Stimulated activated CD8-positive, alpha-beta memory T cell treated with anti-CD3 and anti-CD28 coated beads, Interleukin-15, amount 100 ng/mL, for 24 hours (primary cell): ENCODE measurements at places on chromosomes 2 and 18.

DNA sequence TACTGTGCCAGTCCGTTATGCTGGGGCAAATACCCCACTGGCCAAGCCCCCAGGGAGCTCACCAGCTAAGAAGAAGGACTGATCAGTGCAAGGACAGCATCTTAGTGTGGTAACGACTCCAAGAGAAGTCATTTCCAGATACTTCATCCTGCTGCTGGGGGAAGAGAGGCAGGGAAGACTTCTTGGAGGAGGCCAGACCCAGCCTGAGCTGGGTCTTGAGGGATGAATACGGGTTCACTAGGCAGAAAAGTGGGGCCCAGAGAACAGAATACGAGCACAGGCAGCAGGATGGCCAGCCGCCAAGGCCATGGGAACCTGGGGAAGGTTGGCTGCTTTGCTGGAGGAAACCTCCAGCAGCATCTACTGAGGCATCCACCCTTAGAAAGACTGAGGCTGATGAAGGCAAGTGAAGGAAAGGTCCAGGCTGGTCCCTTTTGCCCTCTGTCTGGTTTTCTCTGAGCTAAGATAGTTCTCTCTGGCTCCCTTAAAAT is 84.1 kb downstream of the GLI2 start:
- no peak for DNase-seq

GRCh38 chr2:133413863-133414262 is 154.4 kb downstream of the NCKAP5 start:
- no peak for DNase-seq

GRCh38 chr2:120319686-120320317 is 26.1 kb upstream of the INHBB start:
- no peak for DNase-seq

- DNase-seq, result no peak
These were observed 594 bp downstream of the FAM161A start for GRCh38 chr2:61853086-61853846.

- no peak for DNase-seq
These were observed 154.6 kb downstream of the THADA start for GRCh38 chr2:43441195-43441594.

- no peak for DNase-seq
These were observed 91.5 kb upstream of the SIX3 start for GRCh38 chr2:44850016-44850415.

DNA sequence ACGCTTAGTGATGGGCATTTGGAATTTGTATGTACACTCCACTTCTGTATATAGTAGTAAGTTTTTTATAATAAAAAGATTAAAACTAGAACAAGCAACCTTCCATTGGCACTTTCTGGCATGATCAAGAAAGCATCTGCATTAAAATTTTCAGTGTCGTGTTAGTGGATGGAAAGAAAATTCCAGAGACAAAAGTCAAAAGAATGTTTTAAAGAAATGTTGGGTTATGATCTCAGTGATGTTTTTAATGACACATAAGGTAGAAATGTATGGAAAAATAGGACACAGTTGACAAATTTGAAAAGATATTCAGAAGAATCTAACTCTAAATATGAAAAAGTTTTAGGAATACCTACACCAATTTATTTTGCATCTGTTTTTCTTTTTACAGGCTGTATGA is 126.1 kb upstream of the FAM117B start:
- no peak for DNase-seq

GRCh38 chr2:237967463-237967951 is 693 bp downstream of the UBE2F start:
- DNase-seq, result no peak

DNA sequence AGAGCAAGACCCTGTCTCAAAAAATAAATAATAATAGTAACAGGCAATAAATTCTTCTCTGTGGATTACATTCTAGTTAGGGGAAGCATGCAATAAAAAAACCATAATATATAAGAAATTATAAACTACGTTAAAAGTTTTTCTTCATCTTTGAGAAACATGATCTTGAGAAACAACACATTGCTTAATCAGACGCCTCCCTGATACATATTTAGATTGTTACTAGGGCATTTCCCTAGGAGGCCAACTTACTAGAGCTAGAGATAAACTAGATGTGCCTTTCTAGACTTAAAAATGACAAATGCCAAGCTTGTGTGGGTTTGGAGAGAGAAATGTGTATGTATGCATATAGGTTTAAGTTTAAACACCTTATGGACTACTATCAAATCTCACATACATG is 76.3 kb upstream of the GALNT5 start:
- DNase-seq, result no peak

DNA sequence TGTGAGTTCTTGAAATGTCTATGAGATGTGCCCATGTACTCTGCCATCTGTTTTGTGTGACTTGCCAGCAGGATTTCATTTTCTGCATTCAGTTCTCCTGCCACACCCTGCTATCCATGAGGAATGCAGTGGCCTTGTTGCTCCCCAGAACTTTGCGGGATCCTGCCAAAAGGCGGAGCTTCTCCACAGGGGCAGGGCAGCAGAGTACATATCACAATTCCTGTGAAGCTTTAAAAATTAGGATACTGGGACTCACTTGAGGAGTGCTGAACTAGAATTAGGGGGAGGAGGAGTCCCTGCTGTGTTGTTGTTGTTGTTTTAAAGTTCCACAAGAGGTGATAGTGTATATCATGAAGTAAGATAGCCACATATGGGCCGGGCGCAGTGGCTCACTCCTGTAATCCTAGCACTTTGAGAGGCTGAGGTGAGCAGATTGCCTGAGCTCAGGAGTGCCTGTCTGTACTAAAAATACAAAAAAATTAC is 76.4 kb downstream of the TANC1 start:
- DNase-seq, result no peak

DNA sequence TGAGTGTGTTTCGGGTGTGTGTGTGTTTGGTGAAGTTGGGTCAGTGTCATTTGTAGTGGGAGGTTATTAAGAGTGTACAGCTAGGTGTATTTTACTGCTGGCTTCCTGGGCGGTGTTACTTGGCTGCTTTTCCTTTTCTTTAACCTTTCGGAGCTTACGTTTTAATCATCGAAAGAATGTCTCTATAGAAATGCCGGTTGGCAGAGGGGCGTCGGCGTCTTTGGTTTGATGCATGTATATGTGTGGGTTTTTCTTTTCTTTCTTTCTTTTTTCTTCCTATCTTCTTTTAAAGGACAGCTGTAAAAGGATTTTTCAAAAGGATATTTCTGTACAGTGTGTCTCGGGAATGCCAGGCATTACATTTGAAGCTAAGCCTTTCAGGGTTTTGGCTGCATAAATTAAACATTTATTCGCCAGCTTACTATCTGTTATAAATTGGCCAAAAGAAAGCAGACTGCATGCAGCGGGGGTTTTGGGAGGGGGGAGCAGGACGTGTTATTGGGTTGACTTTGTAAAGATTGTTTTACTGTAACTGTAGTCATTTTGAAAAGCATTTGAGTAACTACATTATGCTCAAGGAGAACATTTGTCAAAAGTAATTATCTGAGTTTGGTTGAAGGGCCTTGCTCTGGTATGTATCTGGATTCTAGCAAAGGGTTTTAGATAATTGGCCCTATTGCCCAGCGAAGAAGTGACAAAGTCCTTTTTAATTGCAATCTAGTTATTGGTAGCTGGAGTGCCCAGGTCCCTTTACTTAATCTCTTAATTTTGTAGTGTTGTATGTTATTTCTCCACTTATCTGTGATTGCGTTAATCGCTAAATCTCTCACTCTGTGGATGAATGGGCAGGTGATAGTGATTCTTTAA is 1.6 kb downstream of the ASXL3 start:
- DNase-seq, result no peak

DNA sequence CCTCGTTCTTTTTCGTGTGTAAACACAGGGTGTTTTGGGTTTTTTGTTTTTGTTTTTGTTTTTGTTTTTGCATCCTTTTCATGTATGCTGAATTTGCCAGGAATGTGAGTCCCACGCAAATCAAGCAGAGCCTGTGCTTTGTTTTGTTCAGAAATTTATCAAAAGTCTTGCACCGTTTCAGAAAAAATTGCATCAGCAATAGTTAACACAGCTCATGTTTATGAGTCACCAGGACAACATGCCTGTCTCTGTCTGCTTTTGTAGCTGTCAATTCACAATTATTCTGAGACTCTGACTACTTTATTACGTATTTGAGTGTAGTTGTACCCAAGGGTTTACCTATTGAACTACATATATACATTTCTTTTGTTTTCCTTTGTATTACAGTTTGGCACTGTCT is 38.3 kb downstream of the MRPL44 start:
- DNase-seq, result no peak

DNA sequence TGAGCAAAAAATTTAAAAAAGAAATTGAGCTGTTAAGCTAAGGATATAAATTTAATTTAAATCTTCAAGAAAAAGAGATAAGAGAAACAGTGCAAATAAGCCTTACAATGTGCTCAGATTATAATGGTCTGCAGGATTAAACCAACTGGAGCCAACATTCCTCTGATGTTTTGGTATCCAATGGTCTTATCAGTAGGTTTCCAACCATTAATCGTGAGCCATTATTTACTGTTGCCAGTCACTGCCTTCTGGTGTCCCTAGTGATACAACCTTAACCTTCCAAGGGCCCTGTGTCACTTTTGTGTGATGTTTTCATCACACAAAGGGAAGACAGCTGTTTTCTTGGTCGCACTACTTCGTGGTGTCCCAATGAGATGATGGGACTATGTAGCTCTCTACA is 134.5 kb upstream of the CTAGE1 start:
- no peak for DNase-seq

- DNase-seq, result no peak
These were observed 174.7 kb downstream of the ACKR3 start for GRCh38 chr2:236744281-236744705.

GRCh38 chr18:59606193-59607077 is 90.8 kb downstream of the CCBE1 start:
- DNase-seq, result no peak

DNA sequence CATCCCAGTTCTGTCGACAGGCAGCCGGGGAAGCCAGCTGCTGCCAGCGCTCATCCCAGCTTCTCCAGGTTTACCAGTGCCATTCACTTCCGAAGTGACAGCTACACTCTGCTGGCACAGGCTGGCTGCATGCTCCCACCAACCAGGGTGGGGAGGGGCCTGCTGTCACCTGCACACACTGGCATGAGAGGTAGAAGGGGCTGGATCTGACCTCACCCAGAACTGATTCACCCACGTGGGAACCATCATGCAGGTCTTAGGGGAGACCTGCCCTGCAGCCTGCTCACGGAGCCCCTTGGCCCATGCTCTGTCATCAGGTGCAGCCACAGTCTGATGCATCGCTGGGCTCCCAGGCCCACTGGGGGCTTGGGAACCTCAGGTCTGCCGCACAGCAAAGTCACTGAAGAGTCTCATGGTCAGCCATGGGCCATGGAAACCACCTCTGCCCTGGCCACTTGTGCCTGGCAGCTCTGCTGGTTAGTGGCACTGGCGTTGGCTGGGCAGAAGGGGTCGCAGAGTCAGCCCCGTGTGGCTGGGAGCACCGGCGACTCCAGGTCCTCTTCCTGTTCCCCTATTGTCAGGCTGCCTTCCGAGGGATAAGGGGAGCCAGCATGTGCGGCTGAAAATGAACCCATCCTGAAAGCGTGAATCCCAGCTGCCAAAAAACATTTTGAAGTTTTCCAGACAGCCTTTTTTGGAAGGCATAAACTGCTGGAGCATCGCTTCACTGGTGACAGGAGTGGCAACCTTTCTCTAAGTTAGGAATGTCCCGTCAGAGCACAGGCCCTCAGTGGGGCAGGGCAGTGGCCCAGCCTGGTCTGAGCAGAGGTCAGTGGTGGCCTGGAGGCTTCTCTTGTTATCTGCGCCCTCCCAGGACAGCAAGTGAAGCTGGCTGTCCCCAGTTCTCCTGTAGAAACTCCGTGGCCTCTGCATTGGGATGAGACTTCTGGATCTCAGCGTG is 157.8 kb downstream of the SEPTIN10 start:
- DNase-seq, result no peak

DNA sequence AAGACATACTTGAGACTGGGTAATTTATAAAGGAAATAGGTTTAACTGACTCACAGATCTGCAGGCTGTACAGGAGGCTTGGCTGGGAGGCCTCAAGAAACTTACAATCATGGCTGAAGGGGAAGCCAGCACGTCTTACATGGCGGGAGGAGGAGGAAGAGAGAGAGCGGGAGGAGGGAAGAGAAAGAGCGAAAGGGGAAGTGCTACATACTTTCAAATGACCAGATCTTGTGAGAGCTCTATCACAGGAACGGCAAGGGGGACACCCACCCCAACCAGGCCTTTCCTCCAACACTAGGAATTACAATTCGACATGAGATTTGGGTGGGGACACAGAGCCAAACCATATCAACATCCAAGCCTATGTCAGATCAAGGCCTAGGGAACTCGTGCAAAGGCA is 24.2 kb downstream of the MYL12B start:
- no peak for DNase-seq

DNA sequence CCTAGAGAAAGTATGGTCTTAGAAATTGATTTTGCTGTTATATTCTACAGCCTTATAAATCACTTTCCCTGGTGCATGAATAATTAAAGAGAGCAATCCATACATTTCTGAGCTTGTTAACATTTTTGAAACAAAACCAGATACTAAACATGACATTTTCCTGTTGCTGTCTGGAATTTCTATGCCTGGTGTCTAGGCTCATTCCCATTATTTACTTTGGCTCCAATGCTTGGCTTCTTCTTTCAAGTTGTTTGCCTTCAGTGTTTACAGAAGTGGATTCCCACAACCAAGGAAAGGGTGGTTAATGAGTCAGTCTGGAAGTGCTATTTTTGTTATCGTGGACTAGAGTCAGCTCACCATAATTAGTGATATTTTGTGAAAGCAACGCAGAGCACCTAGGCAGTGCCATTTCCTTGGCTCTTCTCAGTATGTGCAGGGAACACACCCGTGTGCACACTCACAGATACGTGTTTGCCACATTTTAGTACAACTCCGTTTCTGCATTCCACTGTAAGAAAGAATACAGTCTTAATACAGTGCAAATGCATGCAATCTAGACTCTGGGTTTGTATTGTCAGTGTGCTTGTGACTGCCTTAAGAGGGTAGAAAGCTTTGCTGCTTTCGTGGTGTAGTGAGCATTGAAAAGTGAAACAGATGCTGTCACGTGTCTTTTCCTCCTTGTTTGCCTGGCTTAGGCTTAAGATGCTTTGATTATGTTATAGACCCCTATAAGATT is 185.0 kb upstream of the RASGRP3 start:
- no peak for DNase-seq

DNA sequence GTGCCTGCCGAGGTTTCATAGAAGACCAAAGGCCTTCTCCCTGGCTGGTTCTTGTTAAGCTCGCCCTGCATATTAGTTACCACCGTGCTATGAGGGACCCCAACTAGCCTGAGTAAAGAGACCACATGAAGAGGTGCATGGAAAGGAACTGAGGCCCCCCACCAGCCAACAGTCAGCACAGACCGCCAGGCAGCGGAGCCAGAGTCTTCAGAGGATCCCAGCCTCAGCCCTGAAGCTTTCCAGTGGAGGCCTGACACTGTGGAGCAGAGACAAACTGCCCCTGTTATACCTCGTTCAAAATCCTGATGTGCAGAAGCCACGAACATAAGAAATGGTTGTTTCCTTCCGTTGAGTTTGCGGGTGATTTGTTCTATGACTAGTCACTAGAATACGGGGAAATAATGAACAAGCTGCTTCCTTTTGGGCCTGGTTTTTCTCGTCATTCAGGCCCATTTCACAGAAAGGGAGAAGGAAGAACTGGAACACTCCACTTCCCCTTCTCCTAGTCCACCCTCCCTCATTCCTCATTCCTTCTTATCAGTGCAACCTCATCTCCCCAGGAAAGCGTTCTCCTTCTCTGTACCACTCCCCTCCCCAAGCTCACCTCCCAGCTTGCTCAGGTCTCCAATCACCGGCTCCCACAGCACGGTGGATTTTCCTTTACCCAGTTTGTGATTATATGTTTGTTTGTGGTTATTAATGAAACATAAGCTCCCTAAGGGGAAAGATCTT is 3.0 kb upstream of the GLI2 start:
- DNase-seq, result no peak
